ENCODE measurements at places on chromosomes 16 and 17. TPM values are rescaled to one million over a fixed set of nuclear protein-coding genes. Genes with fewer than 3 reads are reported as not detected.

DNA sequence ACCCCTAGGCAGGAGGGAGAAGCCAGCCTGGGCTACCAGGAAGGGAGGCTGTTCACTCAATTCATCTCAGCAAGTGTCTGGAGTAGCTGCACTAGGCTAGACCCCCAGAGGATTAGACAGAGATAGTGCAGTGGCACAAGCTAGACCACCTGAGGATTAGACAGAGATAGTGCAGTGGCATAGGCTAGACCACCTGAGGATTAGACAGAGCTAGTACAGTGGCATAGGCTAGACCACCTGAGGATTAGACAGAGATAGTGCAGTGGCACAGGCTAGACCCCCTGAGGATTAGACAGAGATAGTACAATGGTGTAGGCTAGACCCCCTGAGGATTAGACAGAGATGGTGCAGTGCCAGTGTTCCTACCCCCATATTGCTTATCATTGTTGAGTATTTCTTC lies 74.1 kb upstream of the SDK2 start:
- peaks cover 31% of the 10 kb centered on the region for H3K27me3 ChIP-seq
- no peak overlapping the region for H3K4me3 ChIP-seq
- no peak for DNase-seq
- H3K4me1 ChIP-seq, result peaks cover 24% of the 10 kb centered on the region
- no peak overlapping the region for H3K27ac ChIP-seq

- no peaks in the 10 kb centered on the region for H3K27me3 ChIP-seq
- peak overlapping the region; percentile 7 for H3K27ac ChIP-seq
- peak; percentile 52 for DNase-seq
- H3K4me3 ChIP-seq, result no peak overlapping the region
- H3K4me1 ChIP-seq, result peaks cover 30% of the 10 kb centered on the region
These were observed 2.0 kb upstream of the METRNL start for GRCh38 chr17:83077411-83077810.

DNA sequence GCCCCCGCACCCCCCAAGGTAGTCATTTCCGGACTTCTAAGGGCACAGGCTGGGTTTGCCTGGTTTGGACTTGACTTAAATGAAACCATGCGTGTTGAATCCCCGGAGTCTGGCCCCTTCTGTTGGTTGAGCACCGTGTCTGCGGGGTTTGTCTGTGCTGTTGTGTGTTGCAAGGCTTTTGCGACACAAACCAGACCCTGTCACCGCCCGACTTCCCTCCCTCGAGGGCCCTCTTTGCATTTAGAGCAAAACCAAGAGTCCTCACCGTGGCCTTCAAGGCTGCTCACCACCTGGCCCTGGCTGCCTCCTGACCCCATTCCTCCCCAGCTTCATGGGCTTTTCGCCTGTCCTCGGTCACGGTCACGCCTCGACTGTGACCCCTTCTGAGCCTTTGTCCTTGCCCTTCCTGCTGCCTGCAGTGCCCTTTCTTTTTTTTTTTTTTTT lies 7.4 kb downstream of the CRISPLD2 start:
- H3K27ac ChIP-seq, result peak overlapping the region; percentile 96
- no peaks in the 10 kb centered on the region for H3K27me3 ChIP-seq
- no peak overlapping the region for H3K4me3 ChIP-seq
- peaks cover 13% of the 10 kb centered on the region for H3K36me3 ChIP-seq

DNA sequence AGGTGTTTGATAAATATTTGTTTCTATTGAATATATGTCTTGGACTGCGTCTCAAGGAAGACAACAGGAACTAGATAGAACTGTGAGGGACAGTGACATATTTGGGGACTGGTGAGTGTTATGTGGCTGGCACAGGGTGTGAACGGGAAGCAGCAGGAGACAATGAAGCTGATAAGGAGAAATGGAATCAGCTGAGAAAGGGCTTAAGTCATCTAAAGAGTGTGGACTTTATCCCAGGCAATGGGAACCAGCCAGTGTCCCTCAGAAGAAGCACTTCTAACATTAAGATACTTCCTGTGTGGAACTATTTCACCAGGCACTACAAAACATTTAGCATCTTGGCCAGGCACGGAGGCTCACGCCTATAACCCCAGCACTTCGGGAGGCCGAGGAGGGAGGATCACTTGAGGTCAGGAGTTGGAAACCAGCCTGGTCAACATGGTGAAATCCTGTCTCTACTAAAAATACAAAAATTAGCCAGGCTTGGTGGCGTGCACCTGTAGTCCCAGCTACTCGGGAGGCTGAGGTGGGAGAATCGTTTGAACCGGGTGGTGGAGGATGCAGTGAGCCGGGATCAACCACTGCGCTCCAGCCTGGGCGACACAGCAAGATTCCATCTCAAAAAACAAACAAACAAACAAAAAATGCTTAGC lies 41.2 kb downstream of the ARHGAP17 start:
- peaks cover 82% of the 10 kb centered on the region for H3K36me3 ChIP-seq
- H3K27me3 ChIP-seq, result no peaks in the 10 kb centered on the region
- peaks cover 8% of the 10 kb centered on the region for H3K4me1 ChIP-seq
- no peak for DNase-seq
- no peak overlapping the region for H3K27ac ChIP-seq
- H3K4me3 ChIP-seq, result no peak overlapping the region

- no peak for DNase-seq
- H3K36me3 ChIP-seq, result no peaks in the 10 kb centered on the region
- H3K27ac ChIP-seq, result no peak overlapping the region
- peak overlapping the region; percentile 6 for H3K4me3 ChIP-seq
These were observed 4.2 kb downstream of the CCDC42 start for GRCh38 chr17:8740486-8740885.

- no peak overlapping the region for H3K4me3 ChIP-seq
- DNase-seq, result peak; percentile 78
- peaks cover 22% of the 10 kb centered on the region for H3K36me3 ChIP-seq
- peak overlapping the region; percentile 34 for H3K27ac ChIP-seq
- peaks cover 68% of the 10 kb centered on the region for H3K4me1 ChIP-seq
These were observed 9.7 kb downstream of the CFAP20 start for GRCh38 chr16:58119509-58119845.

- H3K4me1 ChIP-seq, result peaks cover 86% of the 10 kb centered on the region
- H3K27ac ChIP-seq, result peak overlapping the region; percentile 37
- no peak overlapping the region for H3K4me3 ChIP-seq
- no peaks in the 10 kb centered on the region for H3K27me3 ChIP-seq
- no peaks in the 10 kb centered on the region for H3K36me3 ChIP-seq
These were observed 4.7 kb downstream of the PAFAH1B1 start for GRCh38 chr17:2598166-2598565.

DNA sequence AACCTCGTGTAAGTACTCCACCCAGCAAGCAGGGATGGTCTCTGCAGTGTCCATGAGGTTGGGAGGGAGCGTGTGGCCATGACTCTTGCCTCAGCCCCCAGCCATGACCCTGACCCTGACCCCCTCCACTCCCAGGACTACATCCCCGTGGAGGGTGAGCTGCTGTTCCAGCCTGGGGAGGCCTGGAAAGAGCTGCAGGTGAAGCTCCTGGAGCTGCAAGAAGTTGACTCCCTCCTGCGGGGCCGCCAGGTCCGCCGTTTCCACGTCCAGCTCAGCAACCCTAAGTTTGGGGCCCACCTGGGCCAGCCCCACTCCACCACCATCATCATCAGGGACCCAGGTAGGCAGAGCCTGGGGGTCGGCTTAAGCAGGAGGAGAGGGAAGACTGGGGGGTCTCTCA lies 16.3 kb downstream of the GALK1 start:
- DNase-seq, result no peak
- H3K27ac ChIP-seq, result no peak overlapping the region
- peaks cover 6% of the 10 kb centered on the region for H3K36me3 ChIP-seq
- H3K27me3 ChIP-seq, result no peaks in the 10 kb centered on the region

GRCh38 chr16:77679391-77679790 lies 42.9 kb upstream of the NUDT7 start:
- no peaks in the 10 kb centered on the region for H3K4me1 ChIP-seq
- no peaks in the 10 kb centered on the region for H3K36me3 ChIP-seq
- H3K27me3 ChIP-seq, result no peaks in the 10 kb centered on the region

GRCh38 chr17:32348483-32348800 lies 1.5 kb upstream of the ZNF207 start:
- DNase-seq, result no peak
- peaks cover 15% of the 10 kb centered on the region for H3K36me3 ChIP-seq
- no peak overlapping the region for H3K27ac ChIP-seq

- H3K36me3 ChIP-seq, result peaks cover 73% of the 10 kb centered on the region
- H3K4me1 ChIP-seq, result peaks cover 25% of the 10 kb centered on the region
- no peak overlapping the region for H3K27ac ChIP-seq
- H3K4me3 ChIP-seq, result no peak overlapping the region
- DNase-seq, result no peak
These were observed 122.4 kb upstream of the SMURF2 start for GRCh38 chr17:64784353-64785010.

DNA sequence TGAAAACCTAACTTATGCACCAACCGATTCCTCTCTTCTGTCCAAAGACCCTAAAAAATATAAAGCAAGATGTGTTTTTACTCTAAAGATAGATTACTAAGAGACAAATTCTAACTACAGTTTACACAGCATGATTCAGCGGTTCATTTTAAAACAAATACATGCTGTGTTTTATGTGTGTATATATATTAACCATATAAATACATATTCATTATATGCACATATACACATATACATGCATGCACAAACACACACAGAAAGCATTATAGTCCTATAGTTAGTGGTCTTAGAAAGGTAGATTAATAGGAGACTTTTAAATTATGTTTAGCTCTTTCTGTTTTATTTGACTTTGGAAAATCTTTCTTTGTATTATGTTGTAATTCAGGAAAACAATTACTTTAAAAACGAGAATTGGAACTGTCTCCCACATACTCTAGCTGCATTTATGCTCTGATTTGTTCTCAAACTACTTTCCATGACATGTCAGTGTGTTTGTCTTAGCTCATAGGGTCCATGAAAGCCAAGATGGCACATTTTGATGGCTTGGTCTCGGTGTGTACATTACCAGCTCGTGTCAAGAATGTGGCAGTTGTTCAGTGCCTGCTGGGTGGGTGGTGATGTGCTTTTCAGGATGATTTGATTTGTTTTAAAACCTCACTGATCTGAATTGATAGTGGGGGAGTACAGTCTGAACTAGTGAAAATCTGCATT lies 548.8 kb upstream of the SALL1 start:
- no peaks in the 10 kb centered on the region for H3K4me1 ChIP-seq
- H3K27me3 ChIP-seq, result no peaks in the 10 kb centered on the region
- no peak for DNase-seq
- H3K36me3 ChIP-seq, result no peaks in the 10 kb centered on the region
- no peak overlapping the region for H3K27ac ChIP-seq
- no peak overlapping the region for H3K4me3 ChIP-seq

GRCh38 chr16:85309656-85310587 lies 197.7 kb upstream of the CIBAR2 start:
- H3K27ac ChIP-seq, result peak overlapping the region; percentile 61
- DNase-seq, result peak; percentile 75
- no peaks in the 10 kb centered on the region for H3K36me3 ChIP-seq
- no peaks in the 10 kb centered on the region for H3K27me3 ChIP-seq
- H3K4me1 ChIP-seq, result peaks cover 94% of the 10 kb centered on the region

Gene TMEM238L
- total RNA-seq, result 25.2 TPM

Gene RABEP2
- 350 TPM for total RNA-seq

Gene XAF1
- 116 TPM for total RNA-seq

Gene ADAMTS18
- total RNA-seq, result 0.55 TPM

Gene RAB26
- total RNA-seq, result not detected

Gene KRTAP4-5
- total RNA-seq, result not detected

Data from stomach (tissue), 19 donors.